Breast epithelium (tissue), 4 donors: ENCODE measurements at places on chromosomes 16 and 17.

DNA sequence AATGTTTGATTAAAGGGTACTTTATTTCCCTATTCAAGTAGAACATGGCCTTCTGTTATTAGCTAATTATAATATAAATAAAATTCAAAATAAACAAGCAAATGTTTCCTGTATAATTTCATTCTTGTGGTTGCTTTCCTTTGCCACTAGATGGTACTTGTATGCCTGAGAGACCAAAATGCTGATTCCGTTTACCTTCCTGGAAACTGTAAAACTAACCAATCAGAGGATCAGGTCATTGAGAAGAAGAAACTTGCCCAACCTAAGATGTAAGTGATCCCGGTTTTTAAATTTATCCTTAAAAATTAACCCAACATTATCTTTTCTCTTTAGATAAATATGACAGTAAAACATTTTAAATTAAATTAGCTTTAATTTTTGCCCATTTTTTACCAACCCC is 8.1 kb upstream of the ABCA5 start:
- no peaks in the 10 kb centered on the region for H3K36me3 ChIP-seq
- no peaks in the 10 kb centered on the region for H3K4me1 ChIP-seq
- H3K27ac ChIP-seq, result no peak overlapping the region

DNA sequence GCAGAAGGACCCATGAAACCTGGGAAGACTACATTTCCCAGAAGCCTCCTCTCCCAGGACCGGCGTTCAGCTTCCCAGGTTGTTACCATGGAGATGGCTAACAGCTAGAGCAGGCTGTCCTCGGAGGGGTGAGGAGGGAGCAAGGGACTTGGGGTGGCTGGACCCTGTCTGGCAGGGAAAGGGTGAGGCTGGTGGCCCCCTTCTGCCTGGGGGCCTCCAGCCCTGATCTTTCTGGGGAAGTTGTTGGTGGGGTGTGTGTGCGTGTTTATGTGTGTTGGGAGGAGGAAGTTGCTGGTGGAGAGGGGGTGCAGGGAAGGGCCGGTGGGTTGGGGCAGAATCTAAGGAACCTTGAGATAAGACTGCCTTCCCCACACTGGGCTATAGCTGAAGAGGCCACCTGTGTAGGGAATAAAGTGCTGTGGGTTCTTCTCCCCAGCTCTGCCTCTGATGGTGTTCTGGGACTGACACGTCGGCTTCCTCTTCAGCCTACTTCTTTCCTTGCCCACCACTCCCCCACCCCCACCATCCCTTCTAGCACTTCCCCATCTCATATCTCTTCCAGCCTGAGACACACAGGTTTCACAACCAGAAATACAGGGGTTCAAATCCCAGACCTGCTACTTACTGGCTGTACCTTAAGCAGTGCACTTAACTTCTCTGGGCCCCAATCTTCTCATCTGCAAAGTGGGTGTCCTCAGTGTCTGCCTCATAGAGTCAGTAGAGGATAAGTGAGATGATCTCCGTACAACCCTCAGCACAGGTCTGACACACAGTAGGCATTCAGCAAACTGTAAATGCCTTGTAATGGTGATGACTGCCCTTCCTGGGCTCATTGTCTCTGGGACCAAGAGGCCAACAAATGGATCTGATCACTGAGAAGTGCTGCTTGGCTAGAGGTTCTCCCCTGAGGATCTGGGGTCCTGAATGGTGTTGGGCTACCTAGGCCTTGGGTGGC is at the start of gene DRC7:
Gene DRC7 (plus strand): TSS at position 82 of the 955 bp plus-strand sequence. CDS start 3,144 bp downstream, outside the sequence.
- no peaks in the 10 kb centered on the region for H3K4me1 ChIP-seq
- no peak for DNase-seq
- H3K4me3 ChIP-seq, result peak within 1 kb of the TSS; percentile 7
- H3K27me3 ChIP-seq, result no peaks in the 10 kb centered on the region
- no peak within 1 kb of the TSS for H3K27ac ChIP-seq
- H3K36me3 ChIP-seq, result no peaks in the 10 kb centered on the region

GRCh38 chr16:50685462-50686063 is 4.5 kb upstream of the SNX20 start:
- DNase-seq, result no peak
- no peak overlapping the region for H3K4me3 ChIP-seq
- no peak overlapping the region for H3K27ac ChIP-seq
- H3K36me3 ChIP-seq, result no peaks in the 10 kb centered on the region

DNA sequence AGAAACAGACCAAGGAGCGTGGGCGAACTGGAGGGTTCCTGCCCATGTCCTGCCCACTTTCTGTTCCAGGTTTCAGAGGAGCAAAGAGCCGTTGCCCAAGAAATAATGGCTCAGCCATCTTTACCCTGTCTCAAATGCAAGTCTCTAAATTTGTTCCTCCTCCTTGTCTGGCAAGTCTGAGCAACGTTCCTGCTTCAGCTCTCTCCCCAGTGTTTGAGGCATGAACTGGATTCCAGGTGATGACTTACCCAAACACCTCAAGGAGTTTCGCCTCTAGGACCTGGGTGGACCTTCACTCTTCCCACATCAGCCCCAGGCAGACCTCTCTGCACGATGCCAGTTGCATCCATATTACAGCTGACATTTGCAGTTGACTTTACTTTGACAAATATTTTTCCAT is 521.9 kb upstream of the HSBP1 start:
- DNase-seq, result no peak
- no peak overlapping the region for H3K27ac ChIP-seq
- no peaks in the 10 kb centered on the region for H3K36me3 ChIP-seq
- no peak overlapping the region for H3K4me3 ChIP-seq
- H3K27me3 ChIP-seq, result peaks cover 2% of the 10 kb centered on the region

DNA sequence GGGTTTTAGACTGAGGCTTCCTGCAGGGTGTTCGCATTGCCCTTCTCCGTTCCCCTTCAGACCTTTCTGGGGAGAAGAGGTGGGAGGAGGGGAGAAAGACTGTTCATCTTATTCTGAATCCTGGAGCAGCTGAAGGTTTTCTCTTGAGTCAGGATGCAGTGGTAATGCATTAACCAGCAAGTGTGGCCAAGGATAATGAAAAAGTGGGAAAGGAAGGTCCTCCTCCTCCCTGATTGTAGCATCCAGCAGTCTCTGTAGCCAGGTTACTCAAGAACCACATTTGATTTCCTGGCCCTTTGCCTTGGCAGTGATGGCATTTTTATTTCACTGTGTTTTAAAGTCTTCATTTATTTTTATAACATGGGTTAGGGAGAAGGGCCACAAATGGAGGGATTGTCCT is 59.1 kb downstream of the CYLD start:
- H3K27me3 ChIP-seq, result no peaks in the 10 kb centered on the region
- no peak overlapping the region for H3K27ac ChIP-seq
- no peaks in the 10 kb centered on the region for H3K4me1 ChIP-seq
- DNase-seq, result no peak
- no peaks in the 10 kb centered on the region for H3K36me3 ChIP-seq

DNA sequence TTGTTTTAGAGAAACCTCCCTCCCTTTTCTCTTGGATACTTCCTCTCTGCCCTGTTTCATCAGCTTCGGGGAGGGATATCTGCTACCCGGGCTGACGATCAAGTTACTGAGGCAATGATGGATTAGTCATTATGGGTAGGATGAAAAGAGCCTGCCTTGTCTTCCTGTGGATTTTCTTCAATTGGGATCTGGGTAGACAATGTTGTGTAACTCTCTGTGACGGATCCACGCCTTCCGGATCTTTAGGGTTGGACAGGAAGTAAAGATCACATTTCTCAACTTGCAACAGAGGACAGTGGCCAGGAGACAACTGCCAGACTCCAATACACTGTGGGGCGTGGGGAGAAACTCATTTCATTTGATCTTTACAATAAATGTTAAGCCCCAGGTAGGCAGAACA is 11.3 kb upstream of the CHST6 start:
- H3K27me3 ChIP-seq, result no peaks in the 10 kb centered on the region
- peak overlapping the region; percentile 21 for H3K27ac ChIP-seq
- no peaks in the 10 kb centered on the region for H3K36me3 ChIP-seq
- H3K4me3 ChIP-seq, result no peak overlapping the region
- DNase-seq, result no peak
- no peaks in the 10 kb centered on the region for H3K4me1 ChIP-seq

GRCh38 chr17:63455417-63455816 is 9.3 kb upstream of the CYB561 start:
- H3K4me3 ChIP-seq, result no peak overlapping the region
- H3K27me3 ChIP-seq, result no peaks in the 10 kb centered on the region
- no peak for DNase-seq
- no peaks in the 10 kb centered on the region for H3K36me3 ChIP-seq
- no peaks in the 10 kb centered on the region for H3K4me1 ChIP-seq

GRCh38 chr17:69088643-69089200 is 28.0 kb upstream of the ABCA9 start:
- H3K36me3 ChIP-seq, result no peaks in the 10 kb centered on the region
- H3K27me3 ChIP-seq, result no peaks in the 10 kb centered on the region

DNA sequence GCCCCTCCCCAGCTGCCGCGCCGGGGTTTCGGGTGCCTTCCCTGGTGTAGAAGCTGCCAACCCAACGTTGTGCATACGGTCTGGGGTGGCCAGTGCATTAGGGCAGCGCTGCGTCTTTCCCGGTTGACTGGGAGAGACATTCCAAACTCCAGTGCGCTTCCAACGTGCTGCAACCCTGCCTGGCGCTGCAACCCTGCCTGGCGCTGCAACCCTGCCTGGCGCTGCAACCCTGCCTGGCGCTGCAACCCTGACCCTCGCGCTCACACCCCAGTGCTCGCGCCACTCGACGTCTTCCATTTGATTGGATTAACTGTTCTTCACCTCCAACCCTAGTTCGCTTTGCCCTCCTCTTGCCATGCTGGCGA is 488 bp upstream of the HAP1 start:
- peak overlapping the region; percentile 83 for H3K4me3 ChIP-seq
- no peak overlapping the region for H3K27ac ChIP-seq
- no peak for DNase-seq
- H3K4me1 ChIP-seq, result peaks cover 10% of the 10 kb centered on the region
- no peaks in the 10 kb centered on the region for H3K36me3 ChIP-seq

- no peak overlapping the region for H3K27ac ChIP-seq
- no peak overlapping the region for H3K4me3 ChIP-seq
- H3K4me1 ChIP-seq, result no peaks in the 10 kb centered on the region
Measured at GRCh38 chr17:51298508-51299371, 38.4 kb downstream of the UTP18 start.

DNA sequence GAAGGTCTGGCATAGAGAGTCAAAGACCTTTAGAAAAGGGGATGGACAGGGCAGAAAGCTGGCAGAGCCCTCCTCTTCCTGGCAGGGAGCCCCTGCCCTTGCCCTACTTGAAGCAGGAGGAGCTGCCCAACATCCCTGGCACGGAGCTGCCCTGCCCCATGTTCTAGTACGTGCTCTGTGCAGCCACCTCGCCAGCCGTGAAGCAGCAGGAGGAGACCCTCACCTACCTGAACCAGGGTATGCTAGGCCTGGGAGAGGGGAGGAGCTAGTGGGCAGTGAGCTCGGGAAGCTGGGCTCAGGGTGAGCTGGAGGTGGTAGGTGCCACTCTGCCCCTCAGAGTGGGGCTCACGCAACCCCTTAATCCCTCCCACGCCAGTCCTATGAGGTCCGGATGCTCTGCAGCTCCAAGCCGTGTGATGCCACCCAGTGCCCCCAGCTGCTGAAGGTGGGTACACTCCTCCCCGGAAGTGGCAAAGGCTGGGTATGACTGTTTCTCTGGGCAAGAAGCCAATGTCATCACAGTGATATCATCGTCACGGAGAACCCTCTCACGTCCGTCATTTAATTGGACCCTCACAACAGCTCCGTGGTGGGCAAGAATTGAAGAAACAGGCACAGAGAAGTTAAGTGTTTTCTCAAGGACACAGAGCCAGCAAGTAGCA is 12.7 kb upstream of the STAC2 start:
- H3K36me3 ChIP-seq, result no peaks in the 10 kb centered on the region
- peak; percentile 68 for DNase-seq
- H3K27ac ChIP-seq, result peak overlapping the region; percentile 67
- no peaks in the 10 kb centered on the region for H3K4me1 ChIP-seq

DNA sequence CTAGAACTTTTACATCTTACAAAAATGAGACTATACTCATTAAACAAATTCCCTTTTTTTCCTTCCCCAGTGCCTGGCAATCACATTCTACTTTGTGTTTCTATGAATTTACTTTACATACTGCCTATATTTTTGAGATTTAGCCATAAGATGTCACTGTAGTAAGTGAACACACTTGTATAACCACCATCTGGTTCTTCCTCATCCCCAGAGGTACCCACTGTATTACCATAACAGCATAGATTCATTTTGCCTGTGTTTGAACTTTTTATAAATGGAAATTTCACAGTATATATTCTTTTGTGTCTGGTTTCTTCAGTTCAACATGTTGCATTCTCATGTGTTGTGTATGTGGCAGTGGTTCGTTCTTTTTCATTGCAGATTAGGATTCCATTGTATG is 15.8 kb downstream of the CYB5B start:
- H3K27ac ChIP-seq, result no peak overlapping the region
- H3K36me3 ChIP-seq, result no peaks in the 10 kb centered on the region
- peaks cover 7% of the 10 kb centered on the region for H3K4me1 ChIP-seq
- no peak overlapping the region for H3K4me3 ChIP-seq
- H3K27me3 ChIP-seq, result no peaks in the 10 kb centered on the region
- DNase-seq, result no peak

- no peaks in the 10 kb centered on the region for H3K36me3 ChIP-seq
- H3K27me3 ChIP-seq, result no peaks in the 10 kb centered on the region
- no peak overlapping the region for H3K4me3 ChIP-seq
- peak overlapping the region; percentile 9 for H3K27ac ChIP-seq
Measured at GRCh38 chr17:55289106-55289446, 24.3 kb downstream of the HLF start.

DNA sequence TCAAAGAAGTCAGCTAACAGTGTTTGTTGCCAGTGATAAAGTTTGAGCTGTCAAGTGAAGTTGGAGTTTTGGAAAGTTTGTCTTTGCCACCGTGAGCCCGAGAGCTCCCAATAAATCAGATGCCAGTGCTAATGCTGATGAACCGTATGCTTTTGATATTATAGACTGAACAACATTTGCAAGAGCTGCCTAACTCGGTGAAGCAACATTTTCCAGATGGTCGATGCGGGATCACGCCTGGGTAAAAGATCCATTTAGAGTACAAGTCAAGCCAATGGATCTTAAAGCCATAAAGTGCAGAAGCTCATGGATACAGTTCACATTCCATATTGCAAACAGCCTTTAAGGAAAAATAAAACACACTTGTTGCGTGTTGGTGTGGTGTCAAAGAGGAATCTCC is 9.6 kb downstream of the BANP start:
- H3K4me3 ChIP-seq, result no peak overlapping the region
- peaks cover 14% of the 10 kb centered on the region for H3K4me1 ChIP-seq
- no peak for DNase-seq
- H3K27me3 ChIP-seq, result no peaks in the 10 kb centered on the region
- no peak overlapping the region for H3K27ac ChIP-seq

DNA sequence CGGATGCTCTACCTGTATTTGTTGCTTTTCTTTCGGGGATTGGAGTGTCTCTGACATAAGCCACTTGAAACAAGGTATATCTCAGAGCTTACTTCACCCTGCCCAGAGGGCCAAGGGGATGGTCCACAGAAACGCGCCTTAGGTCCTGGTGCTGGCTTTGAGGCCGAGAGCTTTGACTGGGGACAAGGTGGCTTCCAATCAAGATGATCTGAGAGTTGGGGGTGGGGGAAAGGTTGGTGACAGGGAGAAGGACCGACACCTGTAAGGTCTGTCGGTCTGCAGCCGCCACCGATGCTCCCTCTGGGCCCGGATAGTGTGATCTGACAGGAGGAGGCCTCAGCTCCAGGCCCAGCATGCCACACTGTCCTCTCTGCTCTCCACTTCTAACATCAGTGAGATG is 21.8 kb upstream of the SPATA32 start:
- H3K4me3 ChIP-seq, result no peak overlapping the region
- DNase-seq, result no peak
- no peaks in the 10 kb centered on the region for H3K27me3 ChIP-seq
